ENCODE measurements at places on chromosomes 3 and 15.

DNA sequence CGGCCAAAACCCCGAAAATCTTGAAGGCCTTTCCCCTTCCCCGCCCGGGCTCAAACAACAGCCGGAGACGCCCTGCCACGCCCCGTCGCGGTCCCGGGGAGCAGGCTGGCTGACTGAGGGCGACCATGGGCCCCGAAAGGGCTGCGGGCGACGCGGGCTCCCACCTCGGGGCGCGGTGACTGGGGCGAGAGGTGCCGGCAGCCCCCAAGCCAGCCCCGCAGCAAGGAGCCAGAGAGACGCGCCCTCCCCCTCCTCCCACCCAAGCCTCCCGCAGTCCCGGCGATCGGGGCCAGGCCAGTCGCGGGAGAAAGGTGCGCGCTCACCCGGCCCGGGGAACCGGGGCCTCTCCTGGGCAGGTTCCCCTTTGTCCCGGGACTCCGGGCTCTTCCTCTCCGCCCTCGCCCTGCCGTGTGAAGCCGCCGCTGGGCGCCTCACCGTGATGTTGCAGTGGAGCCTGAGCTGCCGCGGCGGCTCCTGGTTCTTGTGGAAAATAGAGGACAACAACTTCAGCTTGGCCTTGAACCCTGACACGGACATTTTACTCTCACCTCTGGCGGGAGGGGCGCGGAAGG lies 30.6 kb upstream of the ZSCAN2 start:
- DNase-seq = peak; percentile 51

DNA sequence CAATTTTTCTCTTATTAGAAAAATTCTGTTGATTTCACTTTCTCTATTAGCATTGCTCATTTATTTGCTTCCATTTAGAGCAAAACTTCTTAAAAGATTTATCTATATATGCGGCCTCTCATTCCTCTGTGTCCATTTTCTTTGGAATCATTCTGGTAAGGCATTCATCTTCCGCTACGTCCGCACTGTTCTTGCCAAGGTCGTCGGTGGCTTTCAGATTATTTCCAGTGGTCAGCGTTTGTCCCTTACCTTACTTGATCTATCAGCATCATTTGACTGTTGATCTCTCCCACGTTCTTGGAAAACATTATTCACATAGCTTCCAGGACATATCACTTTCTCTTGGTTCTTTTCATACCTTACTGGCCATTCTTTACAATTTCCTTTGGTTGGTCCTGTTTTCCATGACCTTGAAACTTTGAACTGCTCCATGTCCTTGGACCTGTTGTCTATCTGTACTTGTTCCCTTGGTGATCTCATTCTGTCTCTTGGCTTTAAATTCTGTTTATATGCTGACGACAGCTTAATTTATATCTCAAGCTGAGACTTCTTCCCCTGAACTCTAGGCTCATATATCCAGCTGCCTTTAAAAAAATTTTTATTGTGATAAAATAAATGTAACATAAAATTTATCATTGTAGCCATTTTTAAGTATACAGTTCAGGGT lies 54.5 kb downstream of the SLMAP start:
- DNase-seq = no peak

DNA sequence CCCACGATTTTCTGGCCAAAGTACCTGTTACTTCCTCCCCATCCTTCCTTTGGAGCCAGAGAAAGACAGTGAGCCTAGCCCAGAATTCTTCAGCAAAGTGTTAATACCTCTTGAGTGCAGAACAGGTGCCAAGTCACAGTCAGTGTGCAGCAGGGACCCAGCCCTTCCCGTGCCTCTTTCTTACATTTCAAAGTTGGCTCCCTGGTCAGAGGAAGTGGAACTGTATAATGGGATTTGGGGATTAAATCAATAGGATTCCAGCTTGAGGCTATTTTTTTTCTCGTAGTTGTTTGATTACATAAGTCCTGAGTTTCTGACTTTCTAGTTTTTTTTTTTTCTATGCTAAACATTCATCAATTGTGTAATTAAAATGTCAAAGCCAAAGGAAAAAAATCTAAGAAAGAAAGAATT lies 52.6 kb upstream of the ABHD10 start:
- peak; percentile 97 for DNase-seq

GRCh38 chr3:100288288-100288894 lies 27.6 kb downstream of the TBC1D23 start:
- no peak for DNase-seq

DNA sequence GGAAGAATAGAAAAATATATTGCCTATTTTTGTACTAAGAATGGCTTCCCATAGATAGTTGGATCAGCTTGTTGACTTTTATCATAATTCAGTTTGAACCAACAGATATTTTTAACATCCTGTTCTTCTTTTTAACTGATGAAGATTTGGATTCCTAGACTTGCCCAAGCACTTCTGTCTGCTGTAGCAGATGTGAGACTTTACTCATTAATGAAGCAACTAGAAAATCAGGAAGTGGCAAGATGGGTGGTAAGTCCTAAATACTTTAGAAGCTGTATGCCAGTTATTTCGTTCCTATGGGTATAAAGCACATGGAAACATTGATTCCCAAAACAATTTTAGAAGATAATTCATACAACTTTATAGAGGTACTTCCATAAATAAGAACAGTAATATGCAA lies 8.4 kb downstream of the PIGB start:
- DNase-seq = no peak

DNA sequence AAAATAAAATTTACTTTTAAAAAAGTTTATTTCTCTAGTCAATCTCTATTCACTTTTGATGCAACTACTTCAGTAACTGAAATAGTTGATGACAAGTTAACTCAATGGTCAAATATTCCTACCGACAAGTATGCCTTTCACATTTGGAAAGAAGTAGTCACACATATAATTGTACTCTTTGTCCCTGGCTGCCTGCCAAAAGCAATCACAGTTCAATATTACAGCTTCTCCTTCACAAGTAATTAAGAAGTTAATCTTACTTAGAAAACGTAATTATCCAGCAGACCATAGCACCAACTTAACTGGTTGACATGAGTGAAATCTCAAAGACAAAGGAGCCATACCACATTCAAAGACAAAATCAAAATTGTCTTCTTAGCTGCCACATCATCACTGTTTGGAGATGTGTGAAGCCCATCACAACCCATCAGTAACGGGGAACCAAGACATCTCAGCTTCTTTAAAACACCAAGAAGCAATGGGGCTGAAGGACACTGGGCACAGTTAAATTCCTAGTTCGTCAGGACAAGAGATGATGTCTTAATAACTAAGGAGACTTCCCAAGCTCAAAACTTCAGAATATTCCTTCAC lies 86.1 kb downstream of the PLCH1 start:
- peak; percentile 44 for DNase-seq

- peak; percentile 19 for DNase-seq
Observed at GRCh38 chr3:62493109-62493801, 119.9 kb upstream of the FEZF2 start.

DNA sequence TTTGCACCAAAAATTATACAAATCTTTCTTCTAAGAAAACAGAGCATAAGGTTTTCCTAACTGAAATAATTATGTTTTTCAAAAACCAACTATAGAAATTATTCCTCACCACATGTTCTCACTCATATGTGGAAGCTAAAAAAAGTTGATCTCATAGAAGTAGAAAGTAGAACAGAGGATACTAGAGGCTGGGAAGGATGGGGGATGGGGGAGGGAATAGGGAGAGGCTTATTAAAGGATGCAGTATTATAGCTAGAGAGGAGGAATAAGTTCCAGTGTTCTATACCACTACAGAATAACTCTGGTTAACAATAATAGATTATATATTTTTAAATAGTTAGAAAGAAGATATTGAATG lies 12.7 kb upstream of the TMEM212 start:
- peak; percentile 40 for DNase-seq
